ENCODE measurements at places on chromosomes 11 and 22.

DNA sequence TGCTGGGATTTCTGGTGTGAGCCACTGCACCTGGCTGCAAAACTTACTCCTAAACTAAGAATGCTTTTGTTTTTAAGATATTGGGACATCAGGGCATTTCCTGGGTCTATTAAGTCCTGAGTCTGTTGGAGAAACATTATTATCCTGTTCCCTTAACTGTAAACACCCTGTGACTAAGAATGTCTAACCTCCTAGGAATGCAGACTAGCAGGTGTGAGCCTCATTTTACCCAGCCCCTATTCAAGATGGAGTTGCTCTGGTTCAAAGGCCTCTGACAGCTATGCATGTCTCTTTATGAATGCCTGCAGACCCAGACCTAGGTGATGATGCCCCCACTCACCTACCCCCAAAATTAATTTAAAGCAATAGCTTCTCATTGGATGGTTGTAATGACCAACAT lies 46.2 kb downstream of the DEPDC5 start:
- peak; percentile 53 for DNase-seq

GRCh38 chr22:21819183-21819770 lies 48.2 kb downstream of the MAPK1 start:
- no peak for DNase-seq

GRCh38 chr11:1518301-1518700 lies 31.7 kb upstream of the MOB2 start:
- DNase-seq, result no peak

DNA sequence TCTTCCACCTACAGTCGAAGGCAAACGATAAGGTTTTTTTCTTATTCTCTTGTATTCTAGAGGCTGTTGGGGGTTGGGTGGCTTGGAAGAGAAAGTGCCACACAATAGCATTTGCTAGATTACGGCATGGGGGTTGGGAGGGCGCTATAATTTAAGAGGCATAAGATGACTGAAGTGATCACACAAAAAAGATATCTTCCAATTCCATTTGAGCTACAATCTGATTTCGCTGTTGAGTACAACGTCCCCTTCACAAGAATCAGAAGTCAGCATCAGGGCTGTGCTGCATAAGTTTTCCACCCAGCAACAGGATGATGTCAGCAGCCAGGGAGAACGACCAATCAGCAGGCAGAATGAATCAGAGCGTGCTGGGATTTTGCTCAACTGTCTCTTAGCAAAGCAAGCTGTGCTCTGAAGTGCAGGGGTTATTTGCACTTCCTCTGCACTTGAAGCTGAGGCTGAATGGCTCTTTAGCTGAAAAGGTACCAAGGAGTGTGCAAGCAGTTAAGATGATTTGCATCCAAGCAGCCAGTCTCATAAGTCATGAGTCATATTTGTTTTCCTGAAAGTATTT lies 23.2 kb upstream of the SESN3 start:
- DNase-seq, result peak; percentile 83

- DNase-seq, result no peak
Observed at GRCh38 chr11:116180806-116181600, 591.8 kb downstream of the BUD13 start.

GRCh38 chr11:35115688-35116030 lies 23.3 kb upstream of the CD44 start:
- DNase-seq, result no peak

DNA sequence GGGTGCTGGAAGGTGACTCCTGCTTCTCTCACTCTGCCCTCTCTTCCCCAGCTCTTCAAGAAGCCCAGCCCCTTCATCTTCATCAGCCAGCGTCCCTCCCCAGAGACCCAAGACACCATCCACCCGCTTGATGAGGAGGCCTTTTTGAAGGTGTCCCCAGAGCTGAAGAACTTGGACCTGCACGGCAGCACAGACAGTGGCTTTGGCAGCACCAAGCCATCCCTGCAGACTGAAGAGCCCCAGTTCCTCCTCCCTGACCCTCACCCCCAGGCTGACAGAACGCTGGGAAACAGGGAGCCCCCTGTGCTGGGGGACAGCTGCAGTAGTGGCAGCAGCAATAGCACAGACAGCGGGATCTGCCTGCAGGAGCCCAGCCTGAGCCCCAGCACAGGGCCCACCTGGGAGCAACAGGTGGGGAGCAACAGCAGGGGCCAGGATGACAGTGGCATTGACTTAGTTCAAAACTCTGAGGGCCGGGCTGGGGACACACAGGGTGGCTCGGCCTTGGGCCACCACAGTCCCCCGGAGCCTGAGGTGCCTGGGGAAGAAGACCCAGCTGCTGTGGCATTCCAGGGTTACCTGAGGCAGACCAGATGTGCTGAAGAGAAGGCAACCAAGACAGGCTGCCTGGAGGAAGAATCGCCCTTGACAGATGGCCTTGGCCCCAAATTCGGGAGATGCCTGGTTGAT lies 12.6 kb downstream of the IL10RA start:
- DNase-seq, result no peak

DNA sequence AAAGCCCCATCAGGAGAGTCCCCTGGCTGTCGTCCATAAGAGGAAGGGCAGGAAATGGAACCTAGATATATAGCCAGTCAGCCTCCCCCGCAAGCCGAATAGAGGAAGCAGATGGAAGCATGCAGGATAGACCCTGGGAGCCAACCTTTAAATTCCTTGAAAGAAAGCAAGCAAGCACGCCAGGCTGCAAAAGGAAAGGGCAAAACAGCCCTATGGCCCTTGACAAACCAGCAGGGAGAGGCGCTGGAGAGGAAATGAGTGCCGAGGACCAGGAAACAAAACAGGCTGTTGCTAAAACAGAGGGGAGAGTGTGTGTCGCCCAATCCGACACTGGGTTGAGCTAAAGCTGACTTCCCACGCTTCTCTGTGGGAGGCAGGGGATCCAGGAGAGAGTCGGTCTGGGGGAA lies 203.5 kb upstream of the MTNR1B start:
- DNase-seq, result peak; percentile 49

All from HT1080 (cell line).